Activated CD4-positive, alpha-beta T cell treated with anti-CD3 and anti-CD28 coated beads, Interleukin-2, amount 10 ng/mL, durations not matched to agents 7 days and 5 days (primary cell): ENCODE measurements at places on chromosomes 11 and 22. TPM values are rescaled to one million over a fixed set of nuclear protein-coding genes. Genes with fewer than 3 reads are reported as not detected.

DNA sequence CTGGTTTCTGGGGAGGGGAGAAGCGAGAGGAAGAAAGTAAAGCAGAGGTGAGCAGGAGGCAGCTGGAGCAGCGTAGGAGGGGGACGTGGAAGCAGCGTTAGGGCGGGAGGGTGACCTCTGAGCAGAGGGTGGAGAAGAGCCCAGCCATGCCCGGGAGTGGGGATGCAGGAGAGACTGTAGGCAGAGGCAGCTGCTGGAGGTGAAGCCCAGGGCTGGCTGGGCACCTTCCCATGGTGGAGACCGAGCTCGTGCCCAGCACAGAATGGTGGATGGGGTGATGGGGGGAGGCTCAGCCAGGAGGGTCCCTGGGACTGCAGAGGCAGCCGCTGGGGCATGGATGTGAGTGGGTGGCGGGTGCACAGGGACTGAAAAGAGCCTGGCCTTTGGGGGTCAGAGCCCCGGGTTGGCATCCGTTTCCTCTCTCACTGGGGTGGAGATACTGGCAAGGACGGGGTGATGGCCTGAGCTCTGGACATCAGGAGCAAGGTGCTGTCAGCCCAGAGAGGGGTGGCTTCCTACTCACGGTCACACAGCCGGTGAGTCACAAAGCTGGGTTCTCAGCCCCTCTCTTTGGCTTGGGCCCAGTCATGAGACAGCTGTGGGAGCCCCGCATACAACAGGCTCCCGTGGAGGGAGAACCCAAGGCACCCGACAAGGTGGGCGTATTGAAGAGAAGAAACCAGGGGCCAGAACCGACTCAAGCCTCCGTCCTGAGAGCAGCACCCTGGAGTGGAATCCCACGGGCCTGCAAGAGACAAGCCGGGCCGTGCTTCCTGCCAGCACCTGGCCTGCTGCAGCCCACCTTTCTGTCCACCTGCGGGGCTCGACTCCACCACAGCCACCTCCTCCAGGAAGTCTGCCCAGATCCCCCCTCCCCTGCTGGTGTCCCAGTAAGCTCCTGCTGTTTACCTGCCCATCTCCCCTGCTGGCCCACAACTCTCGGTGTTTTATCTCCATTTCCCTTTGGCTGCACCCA is 45.8 kb upstream of the FGF3 start:
- H3K27ac ChIP-seq = no peak overlapping the region
- H3K36me3 ChIP-seq = no peaks in the 10 kb centered on the region
- no peak overlapping the region for H3K4me3 ChIP-seq
- no peak for DNase-seq
- H3K27me3 ChIP-seq = peaks cover 9% of the 10 kb centered on the region

DNA sequence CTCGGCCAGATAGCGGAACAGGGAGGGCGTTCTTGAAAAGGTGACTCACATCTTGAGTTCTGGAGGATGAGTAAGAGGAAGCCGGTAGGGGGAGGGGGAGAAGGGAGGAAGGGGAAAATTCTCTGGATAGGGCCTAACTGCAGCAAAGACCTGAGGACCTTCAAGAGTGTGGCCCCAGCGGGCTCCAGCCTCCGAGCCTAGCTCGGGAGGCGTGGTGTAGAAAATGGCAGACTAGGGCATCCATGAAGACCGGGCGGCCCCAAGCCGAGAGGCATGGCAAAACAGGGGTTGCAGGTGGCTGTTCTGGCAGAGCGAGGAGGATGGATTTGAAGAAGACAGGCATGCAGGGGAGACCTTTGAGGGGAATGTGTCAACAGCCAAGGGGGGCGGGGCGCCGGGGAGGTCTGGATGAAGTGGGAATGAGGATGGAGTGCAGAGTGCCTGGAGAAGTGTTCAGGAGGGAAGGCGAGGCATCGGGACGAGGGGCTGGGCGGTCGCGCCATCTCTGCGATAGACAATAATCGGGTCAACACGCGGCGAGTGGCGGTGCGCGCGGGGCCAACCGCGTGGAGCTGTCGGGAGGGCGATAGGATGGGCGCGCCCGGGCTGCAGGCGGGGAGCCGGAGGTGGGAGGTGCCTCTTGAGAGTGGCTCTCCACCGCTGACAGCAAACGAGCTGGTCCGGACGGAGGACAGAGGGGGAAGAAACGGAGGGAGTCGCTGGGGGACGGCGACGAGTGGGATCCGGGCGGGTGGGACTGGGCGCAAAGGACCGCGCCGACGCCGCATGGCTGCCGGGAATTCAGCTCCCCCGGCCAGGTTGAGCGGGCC is 40.0 kb upstream of the CREB3L1 start:
- H3K27ac ChIP-seq = peak overlapping the region; percentile 86
- H3K4me3 ChIP-seq = peak overlapping the region; percentile 74
- no peaks in the 10 kb centered on the region for H3K36me3 ChIP-seq
- peaks cover 34% of the 10 kb centered on the region for H3K4me1 ChIP-seq
- peak; percentile 46 for DNase-seq
- H3K27me3 ChIP-seq = peaks cover 48% of the 10 kb centered on the region

DNA sequence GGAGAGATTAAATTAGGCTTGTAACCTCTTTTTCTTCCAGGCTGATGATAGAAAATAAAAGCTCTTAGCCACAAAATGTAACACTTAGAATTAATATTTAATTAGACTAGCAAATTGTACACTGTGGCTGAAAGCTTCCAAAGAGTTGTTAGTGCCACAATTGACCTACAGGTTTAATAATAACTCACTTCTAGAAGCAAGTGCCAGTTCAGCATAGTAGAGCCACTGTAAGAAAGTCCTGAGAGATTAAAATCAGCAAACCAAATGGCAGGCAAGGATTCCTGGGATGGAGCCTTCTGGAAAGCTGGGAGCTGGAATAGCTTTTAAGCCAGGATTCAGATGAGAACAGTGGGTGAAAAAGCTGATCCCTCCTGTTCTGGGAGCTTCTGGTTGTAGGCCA is 131.0 kb downstream of the ELP4 start:
- H3K27ac ChIP-seq = no peak overlapping the region
- no peak overlapping the region for H3K4me3 ChIP-seq
- H3K36me3 ChIP-seq = no peaks in the 10 kb centered on the region
- H3K27me3 ChIP-seq = no peaks in the 10 kb centered on the region

- H3K36me3 ChIP-seq = peaks cover 14% of the 10 kb centered on the region
- H3K27ac ChIP-seq = no peak overlapping the region
Measured at GRCh38 chr11:2653198-2653551, 46.6 kb downstream of the KCNQ1OT1 start.

DNA sequence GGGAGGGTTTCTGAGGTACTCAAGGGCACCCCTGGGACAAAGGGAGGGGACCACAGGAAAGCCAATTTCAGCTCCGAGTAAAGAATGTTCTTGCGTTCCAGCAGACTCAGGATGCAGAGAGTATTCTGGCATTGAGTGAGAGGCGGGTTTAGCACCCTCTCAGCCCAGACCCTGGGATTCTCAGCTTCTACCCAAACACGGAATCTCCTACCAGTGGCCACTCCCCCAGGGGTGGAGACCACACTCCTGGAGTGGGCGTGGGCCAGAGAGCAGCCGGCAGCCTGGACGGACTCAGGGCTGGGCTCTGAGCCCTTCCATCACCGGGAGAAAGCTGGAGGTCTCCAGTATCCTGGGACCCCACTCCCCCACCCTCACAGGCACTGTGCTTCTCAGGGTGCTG is 26.1 kb upstream of the TTLL12 start:
- no peaks in the 10 kb centered on the region for H3K36me3 ChIP-seq
- DNase-seq = no peak
- no peak overlapping the region for H3K4me3 ChIP-seq

CAPN5 gene
- total RNA-seq = 0.89 TPM

DNA sequence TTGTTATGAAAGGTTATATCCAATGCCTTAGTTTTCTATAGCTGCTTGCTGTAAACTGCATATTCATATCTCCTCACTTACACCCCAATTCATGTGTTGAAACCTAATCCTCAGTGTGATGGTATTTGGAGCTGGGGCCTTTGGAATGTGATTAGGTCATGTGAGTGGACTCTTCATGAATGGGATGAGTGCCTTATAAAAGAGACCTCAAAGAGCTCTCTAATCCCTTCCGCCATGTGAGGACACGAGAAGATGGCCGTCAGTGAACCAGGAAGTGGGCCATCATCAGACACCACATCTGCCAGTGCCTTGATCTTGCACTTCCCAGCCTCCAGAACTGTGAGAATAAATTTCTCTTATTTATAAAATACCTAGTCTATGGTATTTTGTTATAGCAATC is 79.3 kb downstream of the CYP2R1 start:
- no peak overlapping the region for H3K27ac ChIP-seq
- no peak overlapping the region for H3K4me3 ChIP-seq
- peaks cover 8% of the 10 kb centered on the region for H3K4me1 ChIP-seq
- peaks cover 72% of the 10 kb centered on the region for H3K36me3 ChIP-seq

SUSD2 gene
- total RNA-seq = 1.1 TPM

DNA sequence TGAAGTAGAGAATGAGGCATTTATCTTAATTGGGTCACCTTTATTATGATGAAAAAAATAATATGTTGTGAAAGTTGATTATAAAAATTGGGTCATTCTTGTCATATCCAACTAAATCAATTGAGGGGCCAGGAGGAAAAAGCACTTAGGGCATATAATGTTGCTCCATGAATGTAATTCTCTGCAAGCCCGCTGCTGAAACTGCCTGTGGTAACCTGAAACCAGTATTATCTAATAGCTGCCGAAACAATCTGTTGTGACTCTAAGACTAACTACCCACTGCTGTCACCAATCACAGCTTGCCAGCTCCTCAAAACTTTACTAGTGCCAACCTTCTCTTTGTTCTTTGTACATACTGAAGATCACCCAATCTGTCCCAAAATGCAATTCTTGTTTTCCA is 115.8 kb downstream of the ATG16L2 start:
- no peak overlapping the region for H3K4me3 ChIP-seq
- no peak overlapping the region for H3K27ac ChIP-seq
- no peaks in the 10 kb centered on the region for H3K27me3 ChIP-seq
- H3K4me1 ChIP-seq = no peaks in the 10 kb centered on the region
- H3K36me3 ChIP-seq = peaks cover 2% of the 10 kb centered on the region

GRCh38 chr22:38923463-38924346 is 33.7 kb upstream of the APOBEC3A start:
- peaks cover 3% of the 10 kb centered on the region for H3K4me1 ChIP-seq
- no peak overlapping the region for H3K27ac ChIP-seq
- H3K27me3 ChIP-seq = peaks cover 32% of the 10 kb centered on the region
- DNase-seq = no peak
- no peaks in the 10 kb centered on the region for H3K36me3 ChIP-seq

CDC45 gene
- total RNA-seq = 59.5 TPM

CSF2RB gene
- 0.67 TPM for total RNA-seq

GRCh38 chr11:32312206-32312817 is 123.0 kb downstream of the WT1 start:
- no peaks in the 10 kb centered on the region for H3K36me3 ChIP-seq
- peaks cover 1% of the 10 kb centered on the region for H3K4me1 ChIP-seq
- no peak overlapping the region for H3K27ac ChIP-seq

SLC5A4 gene
- not detected for total RNA-seq

DNA sequence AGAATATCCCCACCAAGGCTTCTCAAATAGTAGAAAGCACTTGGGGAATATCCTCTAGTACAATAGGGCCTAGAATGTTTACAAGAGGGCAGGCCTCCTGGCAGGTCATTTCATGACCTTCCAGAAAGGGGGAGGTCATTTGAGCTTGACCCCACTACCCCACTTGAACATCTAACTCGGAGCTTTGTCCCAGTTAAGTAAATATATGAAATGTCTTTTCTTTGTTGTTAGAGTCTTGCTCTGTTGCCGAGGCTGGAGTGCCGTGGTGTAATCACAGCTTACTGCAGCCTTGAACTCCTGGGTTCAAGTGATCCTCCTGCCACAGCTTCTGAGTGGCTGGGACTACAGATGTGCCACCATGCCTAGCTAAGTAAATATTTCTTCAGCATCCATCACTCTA is 108.4 kb downstream of the ABTB2 start:
- no peak for DNase-seq
- peak overlapping the region; percentile 85 for H3K27ac ChIP-seq
- peaks cover 67% of the 10 kb centered on the region for H3K4me1 ChIP-seq
- H3K36me3 ChIP-seq = peaks cover 4% of the 10 kb centered on the region

- no peaks in the 10 kb centered on the region for H3K36me3 ChIP-seq
- no peak overlapping the region for H3K4me3 ChIP-seq
- no peak for DNase-seq
- no peaks in the 10 kb centered on the region for H3K27me3 ChIP-seq
- no peak overlapping the region for H3K27ac ChIP-seq
Measured at GRCh38 chr11:115806056-115806455, 301.8 kb upstream of the CADM1 start.

NLRP10 gene
- total RNA-seq = not detected

C22orf42 gene
- total RNA-seq = not detected

- peaks cover 10% of the 10 kb centered on the region for H3K36me3 ChIP-seq
- H3K27me3 ChIP-seq = no peaks in the 10 kb centered on the region
- peaks cover 29% of the 10 kb centered on the region for H3K4me1 ChIP-seq
- peak overlapping the region; percentile 98 for H3K27ac ChIP-seq
Measured at GRCh38 chr11:504053-504993, 2.7 kb downstream of the RNH1 start.

DNA sequence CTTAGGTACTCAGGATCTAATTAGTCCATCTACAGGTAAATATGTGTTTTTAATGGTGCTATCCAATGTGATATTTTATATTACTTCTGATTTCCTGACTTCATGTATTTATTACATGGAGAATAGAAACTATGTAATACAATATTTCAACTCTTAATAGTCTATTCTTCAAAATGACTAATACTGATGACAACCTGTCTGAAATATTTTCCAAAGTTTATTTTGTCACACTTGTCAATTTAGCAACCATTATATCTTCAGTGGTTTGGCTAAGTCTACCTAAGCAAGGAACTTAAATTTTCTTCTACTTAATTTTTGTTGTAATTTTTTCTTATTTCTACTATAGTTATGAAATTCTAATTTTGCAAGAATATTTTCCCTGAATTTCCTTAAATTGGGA is 55.0 kb upstream of the CNTN5 start:
- H3K36me3 ChIP-seq = no peaks in the 10 kb centered on the region
- H3K27me3 ChIP-seq = no peaks in the 10 kb centered on the region
- DNase-seq = no peak
- no peaks in the 10 kb centered on the region for H3K4me1 ChIP-seq
- no peak overlapping the region for H3K27ac ChIP-seq

SHANK2 gene
- not detected for total RNA-seq

KCNC1 gene
- not detected for total RNA-seq

DNA sequence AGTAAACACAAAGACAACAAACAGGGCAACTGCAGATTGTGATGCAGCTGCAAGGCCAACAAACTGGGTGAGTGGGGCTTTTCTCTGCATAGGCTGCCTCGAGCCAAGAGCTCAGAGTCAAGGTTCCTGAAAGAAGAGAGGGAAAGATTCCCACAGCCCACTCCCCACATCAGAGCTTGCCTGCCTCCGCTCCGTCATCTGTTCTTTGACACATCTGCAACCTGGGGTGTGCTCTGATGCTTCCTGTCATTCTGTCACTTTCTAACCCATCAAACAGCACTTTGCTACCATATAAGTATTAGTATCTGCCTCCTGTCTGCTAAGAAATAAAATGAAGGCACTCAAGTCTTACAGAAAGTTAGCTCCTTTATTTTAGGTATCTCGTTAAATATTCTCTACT is 46.9 kb downstream of the C22orf31 start:
- H3K27ac ChIP-seq = no peak overlapping the region
- H3K4me1 ChIP-seq = peaks cover 4% of the 10 kb centered on the region
- DNase-seq = no peak
- no peaks in the 10 kb centered on the region for H3K36me3 ChIP-seq
- peaks cover 31% of the 10 kb centered on the region for H3K27me3 ChIP-seq
- no peak overlapping the region for H3K4me3 ChIP-seq
